ENCODE measurements at places on chromosomes 5 and 9. TPM values are rescaled to one million over a fixed set of nuclear protein-coding genes. Genes with fewer than 3 reads are reported as not detected.
A peak's percentile ranks its signal among the peaks of the same experiment; 100 is the strongest.

DNA sequence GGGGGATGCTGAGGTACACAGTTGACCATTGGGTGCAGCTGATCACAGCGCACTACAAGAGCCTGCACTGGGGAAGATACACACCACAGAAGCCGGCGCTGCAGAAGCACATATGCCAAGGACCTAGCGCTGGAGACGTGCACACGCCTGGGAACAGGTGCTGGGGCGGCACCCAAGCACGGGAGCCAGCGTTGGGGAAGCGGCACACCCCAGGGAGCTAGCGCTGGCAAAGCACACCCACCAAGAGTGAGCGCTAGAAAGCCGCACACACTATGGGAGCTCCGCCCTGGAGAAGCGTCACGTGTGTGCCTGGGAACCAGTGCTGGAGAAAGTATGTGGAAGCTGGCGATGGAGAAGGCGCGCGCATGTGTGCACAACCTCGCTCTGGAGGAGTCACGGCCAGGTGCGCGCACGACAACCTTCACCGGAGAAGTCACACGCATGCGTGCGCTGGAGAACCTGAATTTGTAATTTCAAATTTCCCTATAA is 4.5 kb downstream of the FANCC start:
- peak; percentile 82 for DNase-seq

The GLE1 gene
- 10.6 TPM for polyA plus RNA-seq

The TTLL11 gene
- 3.4 TPM for polyA plus RNA-seq

DNA sequence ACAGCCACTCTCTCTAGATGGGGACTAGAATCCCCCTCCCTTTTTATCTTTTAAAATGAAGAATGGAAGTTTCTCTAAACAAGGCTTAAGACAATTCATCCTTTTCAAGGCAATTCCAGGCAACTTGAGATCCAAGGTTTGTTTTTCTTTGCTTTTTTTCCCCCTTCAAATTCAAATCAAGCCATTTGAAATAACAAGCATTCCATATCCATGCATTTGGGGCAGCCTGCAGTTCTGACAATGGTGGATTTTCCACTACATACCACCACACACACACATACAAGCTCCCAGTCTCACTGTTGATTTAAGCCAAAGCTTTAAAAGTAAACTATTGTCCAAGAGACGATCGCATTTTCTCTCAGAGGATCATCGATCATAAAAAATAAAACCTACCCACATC is 424 bp downstream of the INSYN2B start:
- no peak for DNase-seq

GRCh38 chr5:37435261-37435660 is 56.1 kb downstream of the WDR70 start:
- no peak for DNase-seq

The PCDHA11 gene
- polyA plus RNA-seq: not detected

GRCh38 chr5:18761801-18762200 is 1127.5 kb downstream of the TAF11L14 start:
- DNase-seq: no peak

GRCh38 chr9:94719878-94720277 is 6.6 kb upstream of the AOPEP start:
- DNase-seq: no peak

The GLRA1 gene
- not detected for polyA plus RNA-seq

- peak; percentile 40 for DNase-seq
Measured at GRCh38 chr9:89815903-89816573, 211.2 kb downstream of the GADD45G start.
